ENCODE measurements at places on chromosomes 2 and 18.
A peak's percentile ranks its signal among the peaks of the same experiment; 100 is the strongest.

DNA sequence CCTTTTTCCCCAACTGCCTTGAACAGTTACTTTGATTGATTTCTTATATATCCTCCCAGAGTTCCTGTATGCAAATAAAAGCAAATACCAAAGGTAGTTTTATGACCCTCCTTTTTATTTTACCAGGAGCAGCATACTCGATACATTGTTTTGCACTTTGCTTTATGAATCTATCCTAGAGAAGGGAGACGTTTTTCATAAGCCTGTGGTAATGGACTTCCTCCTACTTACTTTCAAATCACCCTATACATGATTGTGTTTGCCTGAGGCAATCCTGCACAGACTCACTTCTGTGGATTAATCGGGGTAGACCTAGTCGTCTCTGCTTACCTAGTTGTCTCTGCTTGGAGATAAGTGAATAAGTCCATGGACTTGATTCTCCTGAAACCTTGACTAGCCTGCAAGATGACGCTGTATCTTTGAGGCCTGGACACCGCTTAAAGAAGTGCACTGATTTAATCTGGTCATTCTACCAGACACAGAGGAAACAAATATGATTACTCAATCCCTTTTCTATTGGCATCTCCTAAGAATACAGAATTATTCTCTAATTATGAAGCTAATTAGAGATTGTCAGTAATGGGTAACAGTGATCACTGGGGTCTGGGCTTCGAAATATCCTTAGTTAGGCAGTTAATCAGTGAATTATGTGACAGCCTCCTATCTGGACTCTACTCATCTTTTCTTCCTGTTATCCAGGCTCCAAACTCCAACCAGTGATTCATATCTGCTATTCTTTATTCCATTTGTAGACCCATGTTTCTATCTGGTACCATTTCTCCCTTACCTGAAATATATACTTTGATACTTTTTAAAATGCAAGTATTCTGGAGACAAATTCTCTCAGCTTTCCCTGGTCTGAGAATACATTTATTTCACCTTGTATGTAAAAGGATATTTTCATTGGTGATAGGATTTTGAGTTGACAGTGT, 447.4 kb upstream of the TRIB2 start:
- H3K4me1 ChIP-seq: no peaks in the 10 kb centered on the region
- no peak overlapping the region for H3K27ac ChIP-seq
- no peaks in the 10 kb centered on the region for H3K36me3 ChIP-seq
- H3K4me3 ChIP-seq: no peak overlapping the region
- H3K27me3 ChIP-seq: peaks cover 5% of the 10 kb centered on the region
- no peak for DNase-seq

- H3K4me3 ChIP-seq: no peak overlapping the region
- no peak for DNase-seq
These were observed 5.7 kb upstream of the C2orf80 start for GRCh38 chr2:208195531-208195930.

- no peak overlapping the region for H3K27ac ChIP-seq
- DNase-seq: no peak
- no peak overlapping the region for H3K4me3 ChIP-seq
- H3K36me3 ChIP-seq: no peaks in the 10 kb centered on the region
- peaks cover 11% of the 10 kb centered on the region for H3K4me1 ChIP-seq
These were observed 18.6 kb downstream of the BUB1 start for GRCh38 chr2:110659248-110659647.

- H3K4me1 ChIP-seq: peaks cover 99% of the 10 kb centered on the region
- DNase-seq: no peak
- H3K27ac ChIP-seq: peak overlapping the region; percentile 45
- peaks cover 2% of the 10 kb centered on the region for H3K27me3 ChIP-seq
- no peak overlapping the region for H3K4me3 ChIP-seq
These were observed 12.7 kb downstream of the NCK2 start for GRCh38 chr2:105757433-105757832.

- no peak overlapping the region for H3K4me3 ChIP-seq
- H3K27ac ChIP-seq: no peak overlapping the region
- no peaks in the 10 kb centered on the region for H3K36me3 ChIP-seq
- H3K27me3 ChIP-seq: peaks cover 2% of the 10 kb centered on the region
- DNase-seq: no peak
- H3K4me1 ChIP-seq: no peaks in the 10 kb centered on the region
These were observed 35.4 kb downstream of the SCN7A start for GRCh38 chr2:166458674-166459073.

DNA sequence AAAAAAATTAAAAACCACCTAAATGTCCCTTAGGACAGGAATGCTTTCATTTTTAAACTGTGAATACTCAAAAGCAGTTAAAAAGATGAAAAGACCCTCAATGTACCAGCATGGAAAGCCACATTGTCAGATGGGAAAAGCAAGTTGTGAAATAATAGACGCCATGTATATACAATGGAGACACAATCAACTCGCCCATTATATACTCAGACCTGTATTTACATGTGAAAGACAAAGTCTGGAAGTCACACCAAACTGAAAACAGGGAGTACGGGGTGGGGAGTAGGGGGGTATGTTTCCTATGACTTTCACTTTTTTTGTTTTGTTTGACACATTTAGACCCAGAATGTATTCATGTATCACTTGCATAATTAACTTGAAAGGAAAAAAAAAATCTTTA, 75.6 kb downstream of the CELF4 start:
- no peaks in the 10 kb centered on the region for H3K36me3 ChIP-seq
- H3K4me3 ChIP-seq: no peak overlapping the region
- no peak overlapping the region for H3K27ac ChIP-seq
- H3K4me1 ChIP-seq: no peaks in the 10 kb centered on the region
